ENCODE measurements at places on chromosomes 16 and 17.

DNA sequence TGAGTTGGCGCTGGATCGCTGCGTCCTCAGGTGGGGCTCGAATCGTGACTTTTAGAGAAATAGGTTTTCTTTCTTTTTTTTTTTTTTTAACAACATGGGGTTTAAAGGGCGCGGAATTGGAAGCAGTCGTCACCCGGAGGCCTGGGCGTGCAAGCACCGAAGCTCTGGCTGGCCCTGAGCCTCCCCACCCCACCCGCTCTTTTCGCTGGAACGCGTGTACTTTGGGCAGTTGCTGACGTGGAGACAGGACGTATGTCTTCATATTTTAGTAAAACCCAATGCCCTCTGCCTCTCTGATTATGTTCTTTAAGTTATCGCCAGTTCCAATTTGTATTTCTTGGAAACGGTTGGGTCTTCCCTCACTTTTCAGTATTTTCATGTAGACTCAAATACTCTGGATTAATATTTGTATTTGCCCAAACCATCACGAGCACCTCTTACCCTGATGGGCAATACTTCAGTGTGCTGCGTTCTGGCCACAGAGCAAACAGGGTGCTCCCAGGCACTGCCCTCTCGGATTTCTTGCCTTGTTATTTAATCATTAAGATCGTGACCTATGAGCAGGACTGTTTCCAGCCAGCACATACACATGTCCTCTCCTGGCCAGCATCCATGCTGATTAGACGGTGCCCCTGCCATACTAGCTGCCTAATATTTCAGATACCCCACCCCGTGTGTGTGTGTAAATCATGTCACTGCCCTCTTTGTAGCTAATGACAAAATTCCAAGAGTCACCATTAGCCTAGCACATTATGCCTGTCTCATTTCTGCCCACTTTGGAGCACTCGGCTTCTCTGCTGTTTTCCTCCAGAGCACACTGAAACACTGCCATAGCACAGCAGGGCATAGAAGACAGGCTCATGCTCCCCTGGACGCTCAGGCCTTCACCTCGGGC, 805 bp upstream of the C16orf95 start:
- no peak for DNase-seq

DNA sequence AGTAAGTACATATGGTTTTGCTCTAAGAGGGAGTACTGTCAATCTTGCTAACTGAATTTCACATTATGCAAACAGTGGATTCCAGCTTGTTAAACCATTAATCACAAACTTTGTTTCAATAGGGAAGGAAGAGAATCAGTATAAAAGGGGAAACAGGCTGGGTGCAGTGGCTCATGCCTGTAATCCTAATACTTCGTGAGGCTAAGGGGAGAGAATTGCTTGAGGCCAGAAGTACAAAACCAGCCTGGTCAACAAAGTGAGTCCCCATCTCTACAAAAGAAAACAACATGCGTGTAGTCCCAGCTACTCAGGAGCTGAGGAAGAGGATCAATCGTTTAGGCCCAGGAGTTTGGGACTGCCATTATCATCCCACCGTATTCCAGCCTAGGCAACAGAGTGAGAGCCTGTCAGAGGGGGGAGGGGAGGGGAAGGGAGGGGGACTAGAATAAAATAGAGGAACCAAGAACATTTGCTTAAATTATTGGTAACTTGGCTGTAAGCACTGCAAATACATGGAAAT, 65.7 kb downstream of the FBXL20 start:
- DNase-seq = peak; percentile 80

DNA sequence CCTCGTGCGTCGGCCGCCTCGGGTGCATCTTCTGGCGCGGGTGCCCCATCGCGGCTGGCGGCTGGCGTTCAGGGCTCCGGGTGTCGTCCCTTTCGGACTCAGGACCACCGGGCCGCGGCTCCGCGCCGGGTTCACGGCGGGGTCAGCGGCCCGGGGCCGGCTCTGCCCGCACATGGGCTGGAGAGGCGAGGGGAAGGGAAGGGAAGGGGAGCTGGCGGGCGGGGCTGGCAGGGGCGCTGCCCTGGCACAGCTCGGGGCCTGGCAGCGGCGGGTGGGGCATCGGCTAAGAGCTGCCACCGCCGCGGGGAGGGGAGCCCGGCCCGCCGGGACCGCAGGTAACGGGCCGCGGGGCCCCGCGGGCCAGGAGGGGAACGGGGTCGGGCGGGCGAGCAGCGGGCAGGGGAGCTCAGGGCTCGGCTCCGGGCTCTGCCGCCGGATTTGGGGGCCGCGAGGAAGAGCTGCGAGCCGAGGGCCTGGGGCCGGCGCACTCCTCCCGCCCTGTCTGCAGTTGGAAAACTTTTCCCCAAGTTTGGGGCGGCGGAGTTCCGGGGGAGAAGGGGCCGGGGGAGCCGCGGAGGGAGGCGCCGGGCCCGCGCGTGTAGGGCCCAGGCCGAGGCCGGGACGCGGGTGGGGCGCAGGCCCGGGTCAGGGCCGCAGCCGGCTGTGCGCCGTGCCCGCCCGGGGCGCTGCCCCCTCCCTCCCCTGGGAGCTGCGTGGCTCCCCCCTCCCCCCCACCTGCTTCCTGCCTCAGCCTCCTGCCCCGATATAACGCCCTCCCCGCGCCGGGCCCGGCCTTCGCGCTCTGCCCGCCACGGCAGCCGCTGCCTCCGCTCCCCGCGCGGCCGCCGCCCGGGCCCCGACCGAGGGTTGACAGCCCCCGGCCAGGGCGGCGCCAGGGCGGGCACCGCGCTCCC, 646 bp downstream of the HIC1 start:
- no peak for DNase-seq

GRCh38 chr16:23172583-23172982, 10.0 kb upstream of the SCNN1G start:
- DNase-seq = no peak

DNA sequence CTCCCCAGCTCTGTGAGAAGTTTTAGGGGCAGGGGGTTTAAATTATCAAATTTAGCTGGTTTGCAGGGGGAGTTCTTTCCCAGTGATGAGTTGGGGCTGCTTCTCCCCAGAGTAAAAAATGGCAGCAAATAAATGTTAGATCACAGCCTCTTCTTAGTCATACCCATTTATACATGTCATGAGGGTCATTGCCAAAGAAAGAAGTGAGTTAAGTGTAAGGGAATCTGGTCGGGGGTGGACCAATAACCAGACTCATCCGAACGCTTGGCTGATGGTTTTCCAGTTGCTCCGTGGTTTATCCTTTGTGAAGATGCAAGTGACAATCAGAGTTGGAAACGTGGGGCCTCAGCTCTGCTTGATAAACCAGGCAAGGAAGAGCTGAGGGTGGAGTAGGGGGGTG, 87.1 kb downstream of the PLXDC1 start:
- no peak for DNase-seq

- no peak for DNase-seq
Measured at GRCh38 chr16:49854188-49854795, 1.6 kb downstream of the ZNF423 start.

Measured in HL-60 (cell line).